ENCODE measurements at places on chromosomes 5 and 9.

GRCh38 chr5:123036391-123037103, at the start of gene PPIC:
Gene PPIC (minus strand): TSS chr5:123036725. CDS start chr5:123036625, 100 bp downstream.
- DNase-seq, result no peak

DNA sequence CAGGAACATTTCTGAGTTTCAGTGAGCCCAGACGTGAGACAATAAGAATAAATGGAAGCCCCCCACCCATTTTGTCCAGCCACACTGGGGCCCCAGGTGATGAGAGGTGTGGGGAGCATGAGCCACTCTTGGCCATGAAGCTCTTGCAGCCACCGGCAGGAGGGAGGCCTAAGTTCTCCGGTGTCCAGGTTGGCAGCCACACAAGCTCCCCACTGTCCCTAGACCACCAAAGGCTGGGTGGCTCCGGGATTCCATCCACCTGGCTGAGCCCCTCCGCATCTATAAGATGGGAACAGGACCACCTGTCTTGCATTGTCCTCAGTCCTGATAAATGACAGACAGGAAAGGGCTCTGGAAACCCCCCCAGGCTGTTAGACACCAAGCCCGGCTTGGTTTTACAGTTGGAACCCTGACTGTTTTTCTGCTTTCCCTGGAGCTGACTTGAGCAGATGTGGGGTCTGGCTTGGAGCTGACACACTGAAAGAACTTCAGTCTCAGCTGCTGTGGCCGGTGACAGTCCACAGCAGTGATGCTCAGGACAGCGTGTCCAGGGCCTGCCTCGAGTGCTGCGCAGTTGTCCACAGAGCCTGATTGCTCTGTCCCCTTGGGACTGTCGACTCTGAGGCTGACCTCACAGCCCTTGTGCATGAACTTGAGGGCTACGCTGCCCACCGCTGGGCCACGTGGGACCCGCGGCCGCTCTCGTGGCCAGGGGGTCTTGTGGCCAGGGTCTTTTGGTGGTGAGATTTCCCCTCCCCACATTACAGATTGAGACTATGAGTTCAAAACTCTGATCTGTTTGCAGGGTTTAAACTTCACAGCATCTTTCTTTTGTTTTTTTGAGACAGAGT, 74.8 kb downstream of the PSMB7 start:
- DNase-seq, result no peak

DNA sequence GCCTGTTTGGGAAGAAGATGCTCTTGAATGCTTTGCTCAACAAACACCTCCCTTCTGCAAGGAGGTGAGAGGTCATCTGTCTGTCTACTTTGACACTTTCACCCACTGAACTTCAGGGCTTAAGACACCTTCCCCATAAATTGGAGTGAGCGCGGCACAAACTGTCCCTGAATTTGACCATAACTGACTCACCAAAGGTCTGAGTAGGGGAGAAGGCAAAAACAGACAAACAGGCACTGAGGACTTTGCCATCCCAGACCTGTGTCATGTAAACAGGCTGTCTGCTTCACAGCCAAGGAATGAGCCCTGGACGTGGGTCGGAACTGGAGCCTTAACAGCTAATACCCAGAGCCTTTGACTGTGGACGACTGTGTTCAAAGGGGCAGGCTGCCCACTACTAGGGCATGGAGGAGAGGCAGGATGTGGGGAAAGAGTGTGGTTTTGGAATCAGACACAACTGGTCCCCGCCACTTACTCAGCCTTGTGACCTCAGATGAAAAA, 320.9 kb upstream of the KLF4 start:
- no peak for DNase-seq

DNA sequence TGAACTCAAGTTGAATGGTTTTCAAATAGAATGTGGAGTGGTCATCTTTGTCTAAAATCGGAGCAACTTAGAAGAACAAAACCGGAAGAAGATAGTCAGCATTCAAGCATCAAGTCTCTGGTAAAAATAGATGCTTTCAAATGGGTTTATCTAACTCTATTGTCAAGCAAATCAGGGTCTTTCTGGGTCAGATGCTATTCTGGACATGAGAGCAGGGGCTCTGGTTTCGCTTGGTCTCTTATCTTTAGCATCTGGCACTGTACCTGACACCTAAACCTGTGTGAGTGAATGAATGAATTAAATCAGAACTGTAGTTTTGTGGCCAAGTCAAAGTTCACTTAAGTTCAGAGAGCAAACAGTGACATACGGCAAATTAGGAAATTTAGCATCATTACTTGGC, 173.5 kb downstream of the SLIT3 start:
- no peak for DNase-seq

GRCh38 chr5:80884086-80884813, 75.9 kb upstream of the RASGRF2 start:
- DNase-seq, result no peak

GRCh38 chr9:3241290-3241689, 284.5 kb downstream of the RFX3 start:
- no peak for DNase-seq

DNA sequence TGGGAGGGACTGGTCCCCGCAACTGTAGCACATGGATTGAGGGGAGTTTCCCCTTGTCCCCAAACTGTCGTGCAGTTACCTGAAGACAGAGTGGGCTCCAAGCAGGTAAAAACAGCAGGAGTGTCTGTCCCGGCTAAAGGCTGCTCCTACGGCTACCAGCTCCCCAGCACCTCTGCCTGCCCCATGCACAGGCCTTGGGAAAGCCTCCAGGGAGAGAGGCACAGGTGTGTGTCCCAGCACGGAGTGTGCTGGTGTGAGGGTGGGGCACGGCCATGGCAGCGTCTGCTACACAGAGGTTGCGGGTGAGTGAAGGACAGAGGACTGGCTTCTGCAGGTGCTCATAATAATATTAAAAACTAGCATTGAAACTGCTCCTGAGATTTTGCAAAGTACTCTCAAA, 30.4 kb downstream of the STC2 start:
- DNase-seq, result no peak

DNA sequence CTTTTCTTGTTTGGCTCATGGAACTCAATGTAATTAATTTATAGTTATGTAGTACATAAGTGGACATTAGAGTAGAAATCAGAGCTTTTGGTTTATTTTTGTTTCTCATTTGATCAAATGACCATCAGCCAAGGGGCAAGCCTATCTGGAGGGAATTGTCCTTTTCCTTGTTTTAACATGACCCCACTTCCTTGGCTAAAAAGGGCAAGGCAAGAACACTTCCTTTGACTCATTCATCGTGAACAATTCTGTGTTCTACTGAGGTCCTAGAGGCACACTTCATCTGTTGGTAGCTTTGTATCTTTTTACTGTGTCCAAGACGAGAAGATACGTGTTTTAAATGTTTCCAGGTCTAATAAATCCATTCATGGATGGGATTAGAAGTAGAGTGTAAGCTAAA, 148.9 kb downstream of the ARHGEF28 start:
- no peak for DNase-seq

- DNase-seq, result no peak
Measured at GRCh38 chr5:95114305-95114704, 170.6 kb downstream of the MCTP1 start.

DNA sequence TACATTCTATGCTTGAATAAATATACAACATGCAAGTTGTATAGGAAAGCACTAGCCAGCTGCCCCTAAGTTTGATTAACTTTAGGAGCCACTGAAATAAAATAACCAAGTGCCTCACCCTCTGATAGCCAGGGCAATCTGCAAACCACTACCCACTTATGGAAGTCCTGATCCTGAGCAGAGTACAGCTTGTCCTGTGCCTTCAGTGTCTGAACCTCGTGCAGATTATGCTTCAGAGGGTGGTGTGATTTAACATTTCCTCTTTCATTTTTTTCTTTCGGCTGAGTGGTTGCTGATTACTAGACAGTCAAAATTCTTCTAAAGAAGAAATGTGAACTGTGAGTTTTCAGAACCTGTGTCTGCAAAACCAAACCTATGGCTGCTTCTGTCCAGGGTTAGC, 327.7 kb downstream of the PIK3R1 start:
- no peak for DNase-seq

- DNase-seq, result no peak
Measured at GRCh38 chr5:154046486-154046885, 7.7 kb downstream of the MFAP3 start.

DNA sequence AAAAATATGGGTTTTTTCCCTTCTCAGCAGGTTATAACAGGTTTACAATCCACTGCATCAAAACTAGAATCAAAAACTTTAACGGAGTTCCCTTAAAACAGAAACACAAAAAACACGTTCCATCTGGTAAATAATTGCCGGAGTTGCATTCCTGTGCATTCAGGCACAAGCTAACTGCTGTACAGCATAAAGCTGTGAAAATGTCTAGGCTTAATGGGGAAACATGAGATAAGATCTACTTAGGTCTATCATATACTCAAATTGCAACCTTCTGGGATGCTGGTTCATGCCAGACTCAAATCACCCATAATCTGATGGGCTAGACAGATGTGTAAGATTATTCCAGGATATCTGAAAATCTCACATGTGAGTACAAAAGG, 265.3 kb downstream of the DOCK8 start:
- DNase-seq, result no peak

DNA sequence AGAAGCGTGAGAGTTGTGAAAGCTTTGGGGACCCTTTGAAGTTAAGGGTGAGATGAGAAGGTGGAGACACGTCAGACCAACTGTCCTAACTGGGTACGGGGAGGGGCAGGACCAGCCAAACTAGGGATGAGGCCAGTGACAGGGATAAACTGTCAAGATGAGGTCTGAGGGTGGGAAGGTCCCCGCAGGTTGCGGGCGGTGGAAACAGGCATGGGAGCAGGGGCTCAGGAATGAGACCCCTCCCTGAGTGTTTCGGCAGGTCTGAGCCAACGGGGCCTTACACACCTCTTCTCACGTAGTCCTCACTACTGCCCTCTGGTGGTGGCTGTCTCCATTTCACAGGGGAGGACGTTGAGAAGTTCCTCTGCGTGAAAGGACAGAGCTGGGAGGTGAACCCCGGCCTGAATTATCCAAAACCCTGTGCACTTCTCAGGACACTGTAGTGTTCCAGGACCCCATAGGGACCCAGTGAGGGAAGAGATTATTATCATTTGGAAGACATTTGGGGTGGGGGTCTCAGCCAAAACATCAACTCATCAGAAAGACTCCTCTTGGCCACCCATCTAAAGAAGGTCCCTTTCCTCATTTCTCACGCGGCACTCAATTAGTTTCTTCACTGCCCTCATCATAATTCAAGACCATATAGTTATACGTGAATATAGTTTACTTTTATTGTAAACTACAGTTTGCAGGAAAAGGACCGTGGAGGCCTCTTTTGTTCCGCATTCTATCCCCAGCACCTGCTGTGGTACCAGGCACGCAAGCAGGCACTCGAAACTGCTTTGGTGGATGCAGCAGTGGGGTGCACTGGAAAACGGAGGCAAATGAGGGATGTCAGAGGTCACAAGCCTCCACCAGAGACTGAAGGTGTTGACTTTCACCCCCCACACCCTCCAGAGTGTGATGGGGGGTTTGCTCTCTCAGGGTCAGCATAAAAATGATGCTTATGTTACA, 21.7 kb upstream of the NANS start:
- peak; percentile 65 for DNase-seq

DNA sequence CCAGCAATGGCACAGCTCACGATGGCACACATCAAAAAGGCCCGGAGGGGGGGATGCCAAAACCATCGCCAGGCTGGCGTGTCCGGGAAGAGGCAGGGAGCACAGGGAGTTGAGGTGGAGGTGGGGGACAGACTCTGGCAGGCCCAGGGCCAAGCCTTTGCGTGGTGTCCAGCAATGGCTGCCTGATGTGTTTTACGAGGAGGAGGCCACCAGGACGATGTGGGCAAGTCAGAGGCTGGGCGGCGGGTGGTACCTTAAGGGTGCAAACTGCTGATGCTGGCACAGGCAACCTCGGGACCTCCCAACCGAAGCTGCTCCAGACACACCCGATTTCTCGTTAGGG, 4.7 kb downstream of the VAV2 start:
- no peak for DNase-seq

DNA sequence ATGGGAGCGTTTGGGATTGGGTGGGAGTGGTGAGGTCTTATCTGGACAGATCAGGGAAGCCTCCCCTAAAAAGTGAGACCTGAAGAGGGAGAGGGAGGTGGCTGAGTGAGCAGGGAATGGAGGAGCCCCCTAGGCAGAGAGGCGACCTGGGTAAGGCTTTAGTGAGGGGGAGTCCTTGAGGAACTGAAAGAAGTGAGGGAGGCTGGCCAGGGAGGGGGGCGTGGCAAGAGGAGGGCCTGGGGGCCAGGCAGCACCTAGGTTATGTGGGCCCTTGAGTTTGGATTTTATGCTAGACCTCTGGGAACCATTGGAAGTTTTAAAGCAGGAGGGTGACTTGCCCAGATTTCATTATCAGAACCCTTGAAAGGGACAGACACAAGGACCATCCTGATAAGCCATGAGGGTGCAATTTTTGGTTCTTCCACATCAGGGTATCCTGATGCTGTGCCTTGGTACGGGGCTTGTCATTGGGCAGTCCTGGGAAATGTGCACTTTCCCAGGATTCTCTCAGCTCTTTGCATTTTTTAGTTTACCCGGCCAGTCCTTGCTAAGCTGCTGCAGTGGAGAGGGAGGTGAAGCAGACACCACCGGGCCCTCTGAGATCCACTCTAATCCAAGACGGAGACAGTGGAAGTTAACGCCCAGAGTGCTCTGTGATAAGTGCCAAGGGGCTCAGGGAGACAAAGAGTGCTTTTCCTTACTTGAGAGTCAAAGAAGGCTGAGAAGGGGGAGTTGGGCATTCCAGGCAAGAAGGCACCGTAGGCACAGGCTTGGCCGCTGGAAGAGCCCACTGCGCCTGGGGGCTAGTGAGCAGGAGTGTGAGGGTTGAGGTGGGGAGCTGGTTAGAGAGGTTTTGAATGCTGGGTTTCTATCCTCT, 16.1 kb downstream of the GSN start:
- no peak for DNase-seq

DNA sequence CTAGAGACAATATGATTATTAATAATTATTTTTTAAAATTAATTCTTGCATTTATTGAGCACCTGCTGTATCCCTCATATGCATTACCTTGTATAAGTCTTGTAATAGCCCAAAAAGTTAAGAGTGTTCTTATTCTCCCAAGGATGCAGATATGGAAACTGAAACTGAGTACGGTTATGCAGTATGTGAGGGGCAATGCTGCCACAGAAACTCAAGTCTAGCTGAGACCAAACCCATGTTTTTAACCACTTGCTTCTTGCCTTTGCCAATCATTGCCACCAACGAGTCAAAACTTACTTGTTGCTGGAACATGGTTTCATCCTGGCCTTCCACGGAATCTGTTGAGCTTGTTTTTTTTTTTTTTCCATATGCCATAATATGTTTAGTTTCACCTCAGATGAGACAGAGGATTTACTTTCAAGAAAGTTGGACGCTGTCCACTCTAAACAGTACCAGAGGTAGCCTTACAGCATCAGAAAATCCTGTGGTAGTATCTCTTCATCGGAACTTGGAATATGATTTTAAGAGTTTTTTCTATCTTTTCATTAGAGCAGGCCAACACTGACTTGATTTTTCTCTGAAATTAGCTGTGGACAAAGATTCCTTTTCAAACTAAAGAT, 27.9 kb downstream of the DOCK8 start:
- no peak for DNase-seq

DNA sequence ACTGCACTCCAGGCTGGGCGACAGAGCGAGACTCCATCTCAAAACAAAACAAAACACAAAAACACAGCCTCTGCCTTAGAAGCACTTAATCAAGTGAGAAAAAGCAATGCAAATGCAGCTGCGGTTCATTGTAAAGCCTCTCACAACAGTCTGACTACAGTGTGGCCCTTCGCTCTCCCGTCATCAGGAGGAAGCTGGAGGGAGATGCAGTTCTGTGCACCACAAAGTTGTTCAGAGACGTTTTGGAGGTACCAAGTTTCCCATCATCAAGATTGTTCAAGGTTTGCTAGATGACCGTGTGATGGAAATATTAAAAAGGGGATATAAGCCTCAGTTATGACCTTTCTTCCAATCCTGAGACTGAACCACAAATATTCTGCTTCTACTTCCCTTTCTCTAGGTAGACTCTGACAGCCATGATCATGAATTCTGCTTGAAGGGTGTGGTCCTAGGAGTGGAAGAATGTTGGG, 40.9 kb downstream of the SEC61B start:
- DNase-seq, result no peak

Data from stimulated activated CD8-positive, alpha-beta memory T cell treated with anti-CD3 and anti-CD28 coated beads, Interleukin-12 subunit alpha, Interleukin-12 subunit beta, amount 100 ng/mL, for 4 hours (primary cell).